ENCODE measurements at places on chromosomes 5 and 9.

- DNase-seq = no peak
Observed at GRCh38 chr9:99590840-99591239, 230.8 kb upstream of the NR4A3 start.

DNA sequence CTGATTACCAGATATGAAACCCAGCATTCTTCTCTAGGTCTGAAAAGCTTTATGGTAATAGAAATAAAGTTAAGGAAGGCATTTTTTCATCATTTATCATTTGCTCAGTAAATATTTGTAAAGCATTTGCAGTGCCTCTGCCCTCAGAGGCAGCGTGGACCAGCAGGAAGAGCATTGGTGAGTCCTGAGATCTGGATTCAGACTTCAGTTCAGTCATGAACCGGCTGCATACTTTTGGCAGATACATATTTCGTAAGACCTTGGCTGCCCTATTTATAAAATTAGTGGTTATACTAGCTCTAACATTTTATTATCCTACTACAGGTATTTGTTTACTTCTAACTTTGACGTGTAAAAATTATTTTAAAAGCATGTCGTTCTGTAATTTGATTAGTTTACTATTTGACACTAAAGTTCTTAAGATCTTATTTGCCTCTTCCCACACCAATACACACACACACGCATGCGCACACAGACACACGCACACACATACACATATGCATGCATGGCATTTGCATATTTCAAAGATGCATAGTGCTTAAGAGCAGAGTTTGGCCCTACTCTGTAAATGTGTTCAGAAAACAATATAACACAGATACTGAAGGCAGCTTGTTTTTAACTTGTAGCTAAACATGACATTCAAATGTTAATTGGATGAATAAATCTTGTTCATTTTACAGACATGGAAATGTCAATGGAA is 101.9 kb downstream of the RPS23 start:
- DNase-seq = no peak

- no peak for DNase-seq
Observed at GRCh38 chr5:147578228-147579024, 68.6 kb upstream of the DPYSL3 start.

DNA sequence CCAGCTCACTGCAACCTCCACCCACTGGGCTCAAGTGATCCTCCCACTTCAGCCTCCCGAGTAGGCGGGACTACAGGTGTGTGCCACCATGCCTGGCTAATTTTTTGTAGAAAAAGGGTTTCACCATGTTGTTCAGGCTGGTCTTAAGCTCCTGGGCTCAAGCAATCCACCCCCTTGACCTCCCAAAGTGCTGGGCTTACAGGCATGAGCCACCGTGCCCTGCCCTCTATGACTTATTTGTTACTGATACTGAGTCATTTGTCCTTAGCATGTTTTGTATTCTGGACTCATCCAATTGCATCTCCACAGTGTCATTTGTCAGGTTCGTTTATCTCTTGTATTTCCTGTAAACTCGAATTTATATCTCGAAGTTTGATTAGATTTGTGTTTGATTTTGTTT is 2.7 kb upstream of the ITK start:
- DNase-seq = peak; percentile 60

DNA sequence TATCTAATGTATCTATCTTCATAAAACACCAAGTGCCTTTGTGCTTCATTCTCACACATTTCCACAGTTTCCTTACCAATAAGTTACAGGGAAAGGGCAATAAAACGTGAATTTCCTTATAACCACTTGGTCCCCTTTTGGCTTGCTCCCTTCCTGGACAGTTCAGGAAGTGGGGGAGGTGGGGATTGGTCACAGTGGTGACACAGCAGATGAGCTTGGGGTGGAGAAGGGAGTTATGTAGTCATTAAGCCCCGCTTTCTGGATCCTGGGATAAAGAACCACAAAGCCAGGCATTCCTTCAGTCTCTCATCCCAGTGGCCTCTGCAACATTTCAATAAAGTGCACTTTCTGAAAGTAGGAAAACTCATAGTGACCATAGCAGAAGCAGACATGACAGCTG is 47.1 kb upstream of the FYB1 start:
- no peak for DNase-seq

All from activated CD4-positive, alpha-beta T cell treated with anti-CD3 and anti-CD28 coated beads for 36 hours (primary cell).